ENCODE measurements at places on chromosomes 2 and 18. TPM values are rescaled to one million over a fixed set of nuclear protein-coding genes. Genes with fewer than 3 reads are reported as not detected.
A peak's percentile ranks its signal among the peaks of the same experiment; 100 is the strongest.

- H3K36me3 ChIP-seq = peaks cover 5% of the 10 kb centered on the region
- no peaks in the 10 kb centered on the region for H3K4me1 ChIP-seq
- no peak overlapping the region for H3K4me3 ChIP-seq
- no peak for DNase-seq
- no peak overlapping the region for H3K27ac ChIP-seq
These were observed 57.4 kb downstream of the SP100 start for GRCh38 chr2:230473378-230473777.

DNA sequence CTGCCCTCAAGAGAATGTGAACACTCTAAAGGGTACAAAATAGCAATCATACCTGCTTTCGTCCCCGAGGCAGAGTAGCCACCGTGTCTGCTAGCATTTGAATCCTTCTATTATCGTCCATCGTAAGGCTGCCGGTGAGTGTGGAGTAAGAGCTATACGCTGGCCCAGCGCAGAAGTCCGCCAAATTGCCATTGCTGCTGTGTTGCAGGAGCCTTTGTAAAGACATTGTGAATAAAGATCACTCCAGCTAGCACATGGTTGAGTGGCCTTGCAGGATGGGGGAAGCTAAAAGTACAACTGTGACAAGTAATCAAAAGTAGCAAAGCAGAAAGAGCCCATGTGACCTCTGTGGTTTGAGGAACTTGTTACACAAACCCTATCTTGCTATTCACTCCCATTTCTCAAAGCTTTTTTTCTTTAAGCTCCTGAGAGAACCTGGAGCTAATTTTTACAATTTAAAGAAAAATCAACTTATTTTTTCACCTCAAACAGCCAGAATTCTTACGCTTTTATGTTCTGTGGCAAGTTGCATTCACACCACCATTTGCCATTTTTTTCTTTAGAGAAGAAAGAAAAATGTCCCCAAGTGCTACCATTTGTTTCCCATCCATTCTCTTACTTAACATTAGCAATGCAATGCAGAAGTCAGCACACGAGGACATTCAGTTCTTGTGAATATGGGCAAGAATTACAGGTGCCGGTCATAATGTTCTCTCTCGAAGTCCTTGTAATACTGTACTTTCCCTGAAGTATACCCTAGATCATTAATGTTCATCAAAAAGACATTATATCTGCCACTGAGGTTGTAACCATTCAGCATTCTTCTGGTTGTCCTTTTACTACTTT, at the start of gene CYTIP:
Gene CYTIP, minus strand, starts transcription at position 295 of the 846 bp plus-strand sequence. Its CDS starts 69 bp downstream, at position 226.
- no peaks in the 10 kb centered on the region for H3K27me3 ChIP-seq
- H3K36me3 ChIP-seq = no peaks in the 10 kb centered on the region
- H3K4me3 ChIP-seq = no peak within 1 kb of the TSS
- peaks cover 4% of the 10 kb centered on the region for H3K4me1 ChIP-seq

DNA sequence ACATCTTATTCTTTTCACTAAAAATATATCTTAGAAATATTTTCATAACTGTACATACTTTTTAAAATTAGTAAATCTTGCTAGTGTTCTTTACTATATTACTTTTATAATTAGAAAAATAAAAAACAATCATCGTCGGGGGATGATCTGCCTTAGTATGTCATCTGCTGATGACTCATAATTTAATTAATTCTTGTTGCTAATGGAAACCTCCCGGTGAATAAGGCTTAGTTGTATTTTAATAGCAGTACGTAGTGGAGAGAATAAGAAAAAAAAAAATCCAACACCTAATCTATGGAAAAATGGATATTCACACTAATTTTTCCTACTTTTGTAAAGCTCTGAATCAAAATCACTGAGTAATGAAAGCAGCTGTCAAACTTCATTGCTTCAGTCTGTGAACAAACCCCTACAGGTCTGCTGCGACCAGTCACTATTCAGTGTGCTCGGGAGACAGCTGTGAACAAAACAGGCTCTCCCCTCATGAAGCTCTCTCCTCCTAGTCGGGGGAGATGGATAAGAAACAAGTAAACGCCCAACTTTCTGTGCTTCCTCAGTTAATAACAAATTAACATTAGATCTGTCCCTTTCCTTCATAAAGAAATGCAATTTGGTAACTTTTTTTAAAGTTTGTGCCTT, 97.4 kb upstream of the UPP2 start:
- no peaks in the 10 kb centered on the region for H3K27me3 ChIP-seq
- H3K4me3 ChIP-seq = no peak overlapping the region
- no peak for DNase-seq
- H3K27ac ChIP-seq = no peak overlapping the region
- no peaks in the 10 kb centered on the region for H3K4me1 ChIP-seq

- peak overlapping the region; percentile 79 for H3K4me3 ChIP-seq
- H3K4me1 ChIP-seq = no peaks in the 10 kb centered on the region
- no peaks in the 10 kb centered on the region for H3K36me3 ChIP-seq
- H3K27me3 ChIP-seq = no peaks in the 10 kb centered on the region
These were observed 70.0 kb upstream of the PSMD14 start for GRCh38 chr2:161238265-161238559.

The IL36RN gene
- total RNA-seq = not detected

DNA sequence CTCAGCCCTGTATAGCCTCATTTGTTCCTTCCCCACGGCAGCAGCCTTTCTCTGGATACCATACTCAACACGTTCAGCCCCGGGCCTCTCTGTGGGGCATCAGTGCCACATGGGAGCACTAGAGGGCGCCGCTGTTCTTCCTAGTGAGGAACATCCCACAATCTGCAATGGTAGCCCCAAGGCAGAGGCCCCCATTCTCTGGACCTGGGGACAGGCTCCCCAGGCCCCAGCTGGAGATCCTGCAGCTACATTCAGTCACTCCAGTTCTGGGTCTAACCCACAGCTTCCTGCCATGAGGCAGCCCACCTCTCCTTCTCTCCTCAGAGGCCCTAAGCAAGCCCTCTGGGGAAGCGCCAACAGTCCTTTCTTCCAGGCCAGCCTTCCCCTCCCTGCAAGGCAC, 14.2 kb upstream of the SFXN5 start:
- peaks cover 2% of the 10 kb centered on the region for H3K4me1 ChIP-seq
- H3K36me3 ChIP-seq = no peaks in the 10 kb centered on the region
- no peaks in the 10 kb centered on the region for H3K27me3 ChIP-seq
- peak; percentile 96 for DNase-seq

The CHRND gene
- total RNA-seq = not detected

GRCh38 chr2:100702438-100703109, 117.4 kb upstream of the NPAS2 start:
- H3K27me3 ChIP-seq = no peaks in the 10 kb centered on the region
- no peak overlapping the region for H3K27ac ChIP-seq
- H3K4me1 ChIP-seq = no peaks in the 10 kb centered on the region
- no peaks in the 10 kb centered on the region for H3K36me3 ChIP-seq
- no peak overlapping the region for H3K4me3 ChIP-seq
- DNase-seq = no peak

- H3K4me3 ChIP-seq = no peak overlapping the region
- no peaks in the 10 kb centered on the region for H3K36me3 ChIP-seq
- no peak overlapping the region for H3K27ac ChIP-seq
- no peaks in the 10 kb centered on the region for H3K27me3 ChIP-seq
- no peak for DNase-seq
These were observed 88.5 kb upstream of the RANBP2 start for GRCh38 chr2:108630567-108631405.

DNA sequence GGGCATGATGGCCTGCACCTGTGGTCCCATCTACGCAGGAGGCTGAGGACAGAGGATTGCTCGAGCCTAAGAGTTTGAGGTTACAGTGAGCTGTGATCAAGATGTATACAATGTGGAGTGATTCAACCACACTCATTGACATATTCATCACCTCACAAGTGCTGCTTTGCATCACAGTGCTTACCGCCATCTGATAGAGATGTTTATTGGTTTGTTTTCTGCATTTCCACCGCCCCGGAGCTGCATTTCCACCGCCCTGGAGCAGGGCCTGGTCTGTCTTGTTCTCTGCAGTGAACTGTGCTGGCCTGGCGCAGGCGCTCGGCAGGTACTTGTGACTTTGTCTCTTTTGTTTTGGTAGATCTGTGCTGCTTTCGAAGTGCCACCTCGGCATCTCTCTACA, 96.0 kb downstream of the SMAD7 start:
- no peaks in the 10 kb centered on the region for H3K27me3 ChIP-seq
- no peak overlapping the region for H3K4me3 ChIP-seq
- no peaks in the 10 kb centered on the region for H3K4me1 ChIP-seq
- H3K36me3 ChIP-seq = peaks cover 1% of the 10 kb centered on the region
- no peak overlapping the region for H3K27ac ChIP-seq

- DNase-seq = no peak
- H3K4me3 ChIP-seq = no peak overlapping the region
- no peaks in the 10 kb centered on the region for H3K4me1 ChIP-seq
- H3K36me3 ChIP-seq = no peaks in the 10 kb centered on the region
- H3K27ac ChIP-seq = no peak overlapping the region
These were observed 621.3 kb downstream of the XIRP2 start for GRCh38 chr2:167509586-167509985.

- no peaks in the 10 kb centered on the region for H3K4me1 ChIP-seq
- H3K36me3 ChIP-seq = peaks cover 4% of the 10 kb centered on the region
- H3K27me3 ChIP-seq = no peaks in the 10 kb centered on the region
- H3K4me3 ChIP-seq = no peak overlapping the region
These were observed 71.3 kb downstream of the UGGT1 start for GRCh38 chr2:128162266-128162665.
